CD8-positive, alpha-beta memory T cell (primary cell): ENCODE measurements at places on chromosomes 6 and 20. TPM values are rescaled to one million over a fixed set of nuclear protein-coding genes. Genes with fewer than 3 reads are reported as not detected.

CLPSL1 gene
- total RNA-seq = not detected

TRIM31 gene
- total RNA-seq = not detected

BPIFB2 gene
- not detected for total RNA-seq

GPR63 gene
- total RNA-seq = 1.5 TPM

HS3ST5 gene
- total RNA-seq = not detected

TTK gene
- 22.5 TPM for total RNA-seq

SNAI1 gene
- 0.42 TPM for total RNA-seq

ELOVL4 gene
- 1.8 TPM for total RNA-seq

ZFAND3 gene
- 29.4 TPM for total RNA-seq

TP53TG5 gene
- not detected for total RNA-seq

MYMX gene
- total RNA-seq = not detected

NR2E1 gene
- total RNA-seq = not detected

MAK gene
- 2.3 TPM for total RNA-seq

CTCFL gene
- not detected for total RNA-seq

FOXC1 gene
- not detected for total RNA-seq

CCDC170 gene
- total RNA-seq = not detected

CFAP206 gene
- total RNA-seq = not detected

LY6G6C gene
- total RNA-seq = not detected

KHDRBS2 gene
- total RNA-seq = not detected

STMND1 gene
- 0.40 TPM for total RNA-seq

MYCT1 gene
- total RNA-seq = not detected

RUNX2 gene
- 25.3 TPM for total RNA-seq

MOXD1 gene
- not detected for total RNA-seq

FAM217A gene
- total RNA-seq = not detected

PDYN gene
- total RNA-seq = not detected

PHF20 gene
- total RNA-seq = 54.3 TPM

COX4I2 gene
- total RNA-seq = not detected
